ENCODE measurements at places on chromosomes 6 and 20.

GRCh38 chr6:90712114-90712513 is 125.2 kb upstream of the MAP3K7 start:
- peak; percentile 56 for DNase-seq

GRCh38 chr6:22673474-22673873 is 104.1 kb downstream of the HDGFL1 start:
- DNase-seq = no peak

- DNase-seq = no peak
These were observed 12.7 kb upstream of the RAMACL start for GRCh38 chr6:166599205-166599604.

DNA sequence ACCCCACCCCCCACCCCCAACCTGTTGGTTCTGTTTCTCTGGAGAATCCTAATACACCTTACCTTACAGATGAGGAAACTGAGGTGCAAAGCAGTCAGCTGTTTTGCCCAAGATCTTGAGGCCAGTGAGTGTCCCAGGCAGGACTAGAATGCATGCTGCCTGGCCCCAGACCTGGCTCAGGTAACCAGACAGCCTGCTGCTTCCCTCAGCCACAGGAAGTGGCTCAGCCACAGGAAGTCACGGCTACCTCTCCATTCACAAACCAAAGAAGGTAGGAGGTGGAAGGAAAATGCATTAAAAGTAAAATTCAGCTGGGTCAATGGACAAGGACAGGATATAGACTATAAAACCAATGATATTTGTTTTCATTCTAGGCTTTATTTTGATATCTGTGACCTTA is 517.6 kb downstream of the CD83 start:
- no peak for DNase-seq

GRCh38 chr20:63017826-63018411 is 11.2 kb upstream of the BHLHE23 start:
- DNase-seq = peak; percentile 12

GRCh38 chr20:36167902-36168503 is 13.5 kb downstream of the EPB41L1 start:
- peak; percentile 49 for DNase-seq

DNA sequence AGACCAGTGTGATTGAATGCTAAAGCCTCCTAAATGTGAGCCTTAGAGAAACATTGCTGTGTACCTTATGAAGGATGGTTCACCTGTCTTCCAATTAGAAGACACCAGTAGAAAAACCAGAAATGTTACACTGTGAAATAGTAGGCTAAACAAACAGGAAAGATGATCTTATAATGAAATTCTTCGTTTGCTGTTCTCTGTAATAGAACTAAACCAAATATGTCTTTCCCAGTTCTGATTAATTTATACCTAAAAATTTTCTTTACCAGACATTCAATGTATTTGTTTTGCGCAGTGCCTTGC is 114.8 kb downstream of the RTN4IP1 start:
- DNase-seq = no peak

DNA sequence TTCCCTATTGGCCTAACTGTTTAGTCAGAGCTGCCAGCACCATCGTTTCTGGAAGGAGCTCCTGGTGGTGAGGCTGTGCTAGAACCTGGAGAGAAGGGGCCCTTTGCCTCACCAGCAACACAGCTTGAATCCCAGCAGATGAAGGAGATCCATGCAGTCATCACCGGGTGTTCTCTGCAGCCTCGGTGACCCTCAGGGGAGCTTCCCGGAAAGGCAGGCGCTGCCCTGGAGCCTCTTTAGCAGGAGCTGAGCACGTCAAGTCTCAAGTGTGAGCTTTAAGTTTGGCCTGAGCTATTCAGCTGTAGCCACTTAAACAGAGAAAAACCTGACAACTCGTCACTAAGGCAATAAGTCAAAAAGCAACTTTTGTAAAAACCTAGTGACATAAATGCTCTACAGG is 181.2 kb upstream of the FOXQ1 start:
- peak; percentile 35 for DNase-seq

- no peak for DNase-seq
These were observed 77.8 kb downstream of the STMND1 start for GRCh38 chr6:17179530-17180073.

DNA sequence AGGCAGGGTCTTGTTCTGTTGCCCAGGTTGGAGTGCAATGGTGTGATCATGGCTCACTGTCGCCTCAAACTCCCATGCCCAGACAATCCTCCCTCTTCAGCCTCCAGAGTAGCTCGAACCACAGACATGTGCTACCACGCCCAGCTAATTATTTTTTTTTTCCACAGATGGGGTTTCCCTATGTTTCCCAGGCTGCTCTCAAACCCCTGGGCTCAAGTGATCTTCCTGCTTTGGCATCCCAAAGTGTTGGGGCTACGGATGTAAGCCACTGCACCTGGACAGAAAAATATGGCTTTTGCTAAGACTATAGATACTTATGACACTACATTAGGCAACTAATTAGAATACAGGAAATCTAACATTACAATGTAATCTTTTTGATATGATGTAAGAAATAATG is 17.9 kb downstream of the RNF24 start:
- no peak for DNase-seq

DNA sequence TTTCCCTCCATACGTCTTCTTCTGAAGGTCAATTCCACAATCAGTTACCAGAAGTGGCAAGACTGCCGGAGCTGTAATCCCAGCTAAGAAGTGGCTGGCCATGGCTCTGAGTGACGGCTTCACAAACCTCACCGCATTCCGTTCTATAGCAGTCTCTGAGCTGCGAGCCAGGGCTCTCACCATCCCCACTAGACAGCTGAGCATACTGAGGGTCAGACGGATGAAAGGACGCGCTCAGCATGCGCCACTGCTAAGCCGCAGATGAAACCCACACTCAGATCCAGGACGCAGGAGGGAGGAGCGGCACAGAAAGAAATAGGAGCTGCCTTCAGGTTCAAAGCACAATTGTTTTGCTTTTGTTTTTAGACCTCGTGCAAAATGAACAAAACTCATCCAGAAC is 97.9 kb downstream of the ANKRD60 start:
- DNase-seq = no peak

DNA sequence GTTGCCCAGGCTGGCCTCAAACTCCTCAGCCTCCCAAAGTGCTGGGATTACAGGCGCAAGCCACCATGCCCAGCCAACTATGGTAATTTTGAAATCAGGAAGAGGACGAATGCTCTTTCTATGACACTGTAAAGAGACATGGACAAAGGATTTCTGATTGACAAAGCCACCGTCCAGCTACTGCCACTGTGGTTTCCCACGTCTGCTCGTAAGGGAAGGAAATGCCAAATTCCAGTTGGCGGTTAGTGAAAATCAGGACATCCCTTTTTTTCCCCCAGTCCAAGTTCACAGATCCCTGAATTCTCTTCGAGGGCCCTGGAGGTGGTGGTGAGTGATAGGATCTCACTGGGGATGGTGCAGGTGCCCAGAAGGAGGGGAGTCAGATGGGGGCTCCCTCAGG is 31.2 kb downstream of the SNAI1 start:
- DNase-seq = no peak

GRCh38 chr6:53671111-53671510 is 5.6 kb upstream of the KLHL31 start:
- no peak for DNase-seq

DNA sequence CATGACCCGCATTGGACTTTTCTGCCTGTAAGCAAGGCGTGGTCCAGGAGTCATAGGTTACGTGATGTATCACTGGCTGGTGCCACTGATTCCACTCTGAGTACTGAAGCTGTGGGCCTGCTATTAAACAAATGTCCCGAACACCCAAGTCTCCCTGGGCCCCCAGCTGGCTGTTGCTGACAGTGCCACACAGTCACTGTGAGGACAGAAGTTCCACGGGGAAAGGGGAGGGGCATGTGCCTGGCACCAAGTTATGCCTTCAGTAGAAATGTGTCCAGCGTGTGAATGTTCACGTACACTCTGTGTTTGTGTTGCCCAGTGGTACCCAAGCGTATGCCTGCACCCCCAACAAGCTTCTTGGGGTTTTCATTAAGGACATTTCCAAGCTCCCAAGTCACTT is 171.4 kb upstream of the QKI start:
- no peak for DNase-seq
